ENCODE measurements at places on chromosomes 2 and 18.
A peak's percentile ranks its signal among the peaks of the same experiment; 100 is the strongest.

DNA sequence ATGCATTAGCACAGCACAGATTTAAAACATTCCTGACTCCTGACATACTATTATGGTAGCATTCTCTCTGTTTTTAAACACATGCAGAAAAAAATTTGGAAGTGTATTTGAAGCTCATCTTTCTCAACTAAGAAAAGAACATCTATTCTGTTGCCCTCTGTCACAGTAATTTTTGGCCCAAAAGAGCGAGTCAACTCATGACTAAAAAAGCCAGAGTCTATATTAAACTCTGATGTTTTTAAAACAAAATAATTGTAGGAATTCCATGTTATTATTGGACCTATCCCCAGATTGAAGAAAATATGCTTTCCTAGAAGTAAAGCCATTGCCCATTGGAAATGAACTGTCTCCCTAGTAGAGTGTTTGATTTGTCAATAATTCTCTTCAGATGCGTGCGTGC, 96.7 kb downstream of the CRIM1 start:
- no peak overlapping the region for H3K27ac ChIP-seq
- no peaks in the 10 kb centered on the region for H3K27me3 ChIP-seq
- peaks cover 21% of the 10 kb centered on the region for H3K36me3 ChIP-seq
- no peak overlapping the region for H3K4me3 ChIP-seq
- H3K4me1 ChIP-seq = peaks cover 35% of the 10 kb centered on the region

- DNase-seq = no peak
- H3K4me1 ChIP-seq = no peaks in the 10 kb centered on the region
- H3K36me3 ChIP-seq = no peaks in the 10 kb centered on the region
- no peak overlapping the region for H3K4me3 ChIP-seq
Measured at GRCh38 chr18:79546781-79547272, 132.8 kb upstream of the CTDP1 start.

GRCh38 chr2:181371195-181371594, 86.0 kb upstream of the ITGA4 start:
- H3K36me3 ChIP-seq = no peaks in the 10 kb centered on the region
- H3K27ac ChIP-seq = no peak overlapping the region
- H3K4me3 ChIP-seq = no peak overlapping the region
- no peaks in the 10 kb centered on the region for H3K4me1 ChIP-seq

GRCh38 chr18:45837283-45838070, 12.0 kb downstream of the SIGLEC15 start:
- DNase-seq = peak; percentile 73
- H3K4me3 ChIP-seq = peak overlapping the region; percentile 17
- H3K27ac ChIP-seq = no peak overlapping the region
- H3K36me3 ChIP-seq = no peaks in the 10 kb centered on the region

DNA sequence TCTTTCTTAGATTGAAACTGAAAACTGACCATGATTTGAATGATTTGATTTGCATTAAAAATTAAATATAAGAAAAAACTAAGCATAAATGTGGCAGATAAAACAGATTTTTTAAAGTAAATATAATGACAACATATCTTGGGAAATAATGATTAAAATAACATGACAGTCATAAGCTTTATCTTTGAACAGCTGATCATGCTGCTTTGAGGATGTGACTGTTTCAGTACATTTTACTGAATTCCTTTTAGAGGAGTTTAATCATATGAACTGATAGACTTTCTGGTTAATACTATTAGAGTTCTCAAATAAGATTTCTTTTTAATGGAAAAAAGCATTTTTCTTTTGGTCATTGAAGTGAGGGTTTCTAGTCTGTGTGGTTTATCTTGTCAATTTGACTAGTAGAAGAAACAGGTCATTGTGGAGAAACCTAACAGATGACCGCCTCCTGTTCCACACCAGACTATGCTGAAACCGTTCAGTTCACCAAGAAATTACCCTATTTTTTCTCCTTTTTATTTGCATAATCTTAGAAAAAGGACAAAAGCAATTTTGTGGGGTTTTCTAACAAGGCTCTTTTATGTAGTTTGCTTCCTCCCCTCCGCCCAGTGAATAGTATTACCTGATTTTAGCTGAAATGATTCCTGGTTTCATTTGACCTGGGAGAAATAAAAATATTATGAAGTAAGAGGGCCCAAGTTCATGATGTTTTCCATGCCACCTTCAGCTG, 262.1 kb downstream of the PTGR3 start:
- peaks cover 6% of the 10 kb centered on the region for H3K4me1 ChIP-seq
- no peaks in the 10 kb centered on the region for H3K27me3 ChIP-seq
- H3K27ac ChIP-seq = no peak overlapping the region

GRCh38 chr2:62370321-62371250, 135.4 kb downstream of the TMEM17 start:
- H3K4me1 ChIP-seq = no peaks in the 10 kb centered on the region
- no peak overlapping the region for H3K4me3 ChIP-seq
- no peak overlapping the region for H3K27ac ChIP-seq

DNA sequence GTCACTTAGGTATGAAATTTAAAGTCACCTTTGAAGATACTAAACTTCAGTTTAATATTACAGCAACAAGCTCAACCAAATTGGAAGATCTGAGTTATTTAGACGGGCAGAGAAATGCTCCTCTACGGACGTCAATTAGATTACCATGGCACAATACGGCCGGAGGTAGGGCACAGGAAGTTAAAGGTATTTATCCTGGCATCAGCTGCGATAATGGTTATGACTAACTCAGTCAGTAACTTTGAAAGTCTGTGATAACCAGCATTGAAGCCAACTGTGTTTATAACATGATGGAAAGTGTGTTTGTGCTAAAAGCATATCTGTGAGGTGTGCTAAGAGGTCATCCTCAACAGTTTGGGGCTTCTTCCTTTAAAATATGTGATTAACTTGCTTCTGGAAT, 117.3 kb downstream of the WDSUB1 start:
- H3K27me3 ChIP-seq = no peaks in the 10 kb centered on the region
- no peak overlapping the region for H3K4me3 ChIP-seq
- no peak overlapping the region for H3K27ac ChIP-seq
- H3K4me1 ChIP-seq = peaks cover 25% of the 10 kb centered on the region
- peaks cover 5% of the 10 kb centered on the region for H3K36me3 ChIP-seq
- no peak for DNase-seq

GRCh38 chr2:160993654-160994061, 166.6 kb upstream of the TANK start:
- no peaks in the 10 kb centered on the region for H3K27me3 ChIP-seq
- H3K4me1 ChIP-seq = peaks cover 4% of the 10 kb centered on the region
- H3K27ac ChIP-seq = no peak overlapping the region

DNA sequence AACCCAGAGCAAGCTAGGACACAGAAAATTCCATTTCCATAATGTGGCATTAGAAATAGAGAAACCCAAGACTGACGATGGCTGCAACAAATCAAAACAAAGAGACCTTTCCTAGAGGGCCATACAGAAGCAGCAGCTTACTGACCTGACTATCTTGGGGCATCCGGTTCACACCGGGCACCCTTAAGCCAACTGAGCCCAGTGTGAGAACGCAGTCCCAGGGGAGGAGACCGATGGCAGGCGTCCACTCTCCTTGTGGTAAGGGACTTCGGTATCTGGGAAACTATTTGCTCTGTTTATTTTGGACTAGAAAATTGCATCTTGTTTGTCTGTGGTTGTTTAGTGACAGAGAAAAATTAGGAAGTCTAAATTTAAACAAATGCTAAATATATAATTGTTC, 244.8 kb upstream of the COPS8 start:
- no peak for DNase-seq
- no peaks in the 10 kb centered on the region for H3K4me1 ChIP-seq
- H3K27ac ChIP-seq = no peak overlapping the region

DNA sequence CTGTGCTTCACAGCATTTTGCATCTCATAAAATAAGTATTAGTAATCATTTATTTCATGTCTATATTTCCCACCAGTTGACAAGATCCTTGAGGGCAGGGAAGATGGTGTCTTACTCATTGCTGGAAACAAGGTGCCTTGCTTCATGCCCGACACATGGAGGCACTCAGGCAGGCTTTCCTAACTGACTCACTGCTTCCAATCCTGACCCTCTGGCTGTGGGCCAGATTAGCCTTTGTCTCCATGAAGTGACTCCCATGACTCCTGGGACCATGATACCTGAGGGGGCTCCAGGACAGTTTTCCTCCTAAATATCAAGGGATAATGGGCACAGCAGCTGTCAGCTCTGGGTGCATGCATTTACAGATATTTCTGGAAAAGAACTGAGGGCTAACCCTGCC, 275.1 kb downstream of the AGPS start:
- no peak overlapping the region for H3K4me3 ChIP-seq
- H3K36me3 ChIP-seq = no peaks in the 10 kb centered on the region
- no peak for DNase-seq
- no peaks in the 10 kb centered on the region for H3K4me1 ChIP-seq

GRCh38 chr2:119117891-119118882, 40.4 kb downstream of the C1QL2 start:
- H3K27me3 ChIP-seq = peaks cover 5% of the 10 kb centered on the region
- H3K36me3 ChIP-seq = no peaks in the 10 kb centered on the region
- no peak overlapping the region for H3K27ac ChIP-seq
- no peak for DNase-seq

DNA sequence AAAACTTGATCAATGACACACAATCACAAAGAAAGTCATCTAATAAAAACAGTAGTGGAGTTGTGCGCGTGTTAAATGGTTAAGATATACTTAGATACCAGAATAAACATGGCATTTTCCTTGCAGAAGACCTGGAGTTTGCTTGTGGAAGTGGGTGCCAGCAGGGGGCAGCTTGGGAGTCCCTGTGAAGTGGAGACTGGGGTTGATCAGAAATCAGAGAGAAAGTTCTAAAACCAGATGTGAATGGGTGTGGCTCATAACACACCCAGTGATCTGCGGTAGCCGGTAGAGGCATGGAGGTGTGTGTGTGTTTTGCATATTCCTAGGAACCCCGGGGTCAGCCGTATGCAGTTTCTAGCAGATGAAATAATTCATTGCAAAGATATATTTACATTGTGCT, 300.1 kb upstream of the TRIB2 start:
- H3K36me3 ChIP-seq = no peaks in the 10 kb centered on the region
- H3K4me1 ChIP-seq = no peaks in the 10 kb centered on the region
- no peaks in the 10 kb centered on the region for H3K27me3 ChIP-seq
- peak; percentile 41 for DNase-seq
- no peak overlapping the region for H3K4me3 ChIP-seq

DNA sequence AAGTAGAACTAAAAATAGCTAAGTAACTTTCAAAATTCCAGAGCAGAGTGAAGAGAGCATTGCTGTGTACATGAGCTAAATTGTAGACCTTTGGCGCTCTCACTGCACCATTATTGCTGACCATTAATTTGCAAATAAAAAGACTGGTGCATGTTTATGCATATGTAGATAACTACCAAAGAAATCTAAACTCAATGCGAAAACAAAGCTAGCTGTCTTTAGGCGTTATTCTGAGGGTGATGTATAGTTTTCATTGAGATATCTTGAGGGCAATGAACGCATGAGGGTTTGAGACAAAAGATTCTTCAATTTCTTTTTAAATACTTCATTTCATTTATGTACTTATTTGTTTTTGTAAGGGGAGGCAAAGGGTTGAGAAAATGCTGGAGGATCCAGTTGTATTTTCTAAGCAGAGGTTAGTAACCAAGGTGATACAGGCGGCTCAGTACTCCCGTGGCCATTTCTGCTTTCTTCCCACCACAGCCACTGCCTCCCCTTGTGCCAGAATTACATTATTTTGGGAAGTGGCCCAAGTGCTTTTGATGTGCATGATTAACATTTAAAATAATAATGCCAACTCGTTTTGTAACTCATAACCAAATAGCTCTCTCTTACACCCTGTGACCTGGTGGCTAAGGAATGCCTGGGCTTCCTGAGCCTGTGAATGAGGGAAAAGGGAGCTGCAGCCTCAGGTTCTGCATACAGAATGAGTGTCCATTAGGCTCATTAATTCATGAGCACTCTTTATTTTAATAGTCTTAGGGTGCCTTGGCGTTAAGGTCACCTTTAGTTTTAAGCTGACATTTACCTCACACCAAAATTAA, 797.8 kb upstream of the GYPC start:
- H3K27ac ChIP-seq = no peak overlapping the region
- H3K36me3 ChIP-seq = no peaks in the 10 kb centered on the region
- no peaks in the 10 kb centered on the region for H3K27me3 ChIP-seq
- H3K4me3 ChIP-seq = no peak overlapping the region
- H3K4me1 ChIP-seq = no peaks in the 10 kb centered on the region
- no peak for DNase-seq

- DNase-seq = no peak
- H3K27ac ChIP-seq = no peak overlapping the region
- no peaks in the 10 kb centered on the region for H3K36me3 ChIP-seq
- H3K27me3 ChIP-seq = no peaks in the 10 kb centered on the region
- H3K4me3 ChIP-seq = no peak overlapping the region
- no peaks in the 10 kb centered on the region for H3K4me1 ChIP-seq
Measured at GRCh38 chr2:98519851-98520250, 75.2 kb downstream of the INPP4A start.

DNA sequence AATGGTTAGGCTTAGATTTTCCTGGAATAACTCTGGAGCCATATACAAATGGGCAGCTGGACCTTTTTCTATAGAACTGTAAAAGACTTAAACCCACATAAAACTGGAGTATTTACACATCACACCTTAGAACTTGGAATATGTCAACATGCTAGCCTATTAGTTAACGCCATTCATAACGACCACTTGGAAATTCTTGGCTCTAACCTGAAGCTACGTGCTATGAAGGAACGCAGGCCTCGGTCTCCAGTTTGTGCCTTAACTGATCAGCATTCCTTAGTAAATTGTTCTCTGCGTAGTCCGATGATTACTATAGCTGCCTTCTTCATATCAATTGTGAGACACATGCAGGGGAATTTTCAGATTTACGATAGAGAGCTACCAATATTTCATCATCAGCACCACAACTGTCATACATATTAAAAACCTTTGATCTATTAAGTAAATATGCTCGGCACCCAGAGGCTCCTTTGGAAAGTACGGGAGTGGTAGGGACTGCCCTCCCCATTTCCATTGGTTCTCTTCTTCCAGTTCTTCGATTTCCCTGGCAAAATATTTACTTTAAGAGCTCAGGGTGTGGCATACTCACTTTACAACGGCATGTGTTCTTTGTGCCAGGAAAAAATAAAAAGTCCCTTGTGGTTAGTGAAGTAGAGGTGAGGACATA, 17.5 kb upstream of the CCL20 start:
- DNase-seq = peak; percentile 25
- no peak overlapping the region for H3K27ac ChIP-seq
- no peak overlapping the region for H3K4me3 ChIP-seq
- H3K36me3 ChIP-seq = no peaks in the 10 kb centered on the region
- H3K4me1 ChIP-seq = no peaks in the 10 kb centered on the region
